ENCODE measurements at places on chromosomes 16 and 17.

- no peak for DNase-seq
Observed at GRCh38 chr16:55900616-55901393, 25.6 kb upstream of the CES5A start.

- DNase-seq, result no peak
Observed at GRCh38 chr16:86555704-86556075, 655 bp upstream of the MTHFSD start.

DNA sequence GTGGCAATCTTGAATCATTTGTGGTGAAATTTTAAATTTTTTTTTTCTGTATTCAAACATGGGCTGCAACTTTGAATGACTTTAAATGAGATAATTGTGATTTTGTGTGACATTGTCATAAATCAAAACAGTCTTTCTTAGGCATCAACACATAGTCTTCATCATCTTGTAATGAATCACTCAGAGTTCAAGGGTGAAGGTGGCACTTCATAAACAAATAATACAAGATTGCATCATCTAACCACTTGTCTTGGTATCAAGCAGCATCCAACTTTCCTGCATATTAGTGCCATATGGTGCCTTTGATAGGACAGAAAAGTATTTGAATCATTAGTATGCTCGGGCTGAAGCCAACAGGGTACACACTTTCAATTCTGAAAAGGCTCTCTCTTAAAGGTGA is 392.4 kb upstream of the GOT2 start:
- no peak for DNase-seq

DNA sequence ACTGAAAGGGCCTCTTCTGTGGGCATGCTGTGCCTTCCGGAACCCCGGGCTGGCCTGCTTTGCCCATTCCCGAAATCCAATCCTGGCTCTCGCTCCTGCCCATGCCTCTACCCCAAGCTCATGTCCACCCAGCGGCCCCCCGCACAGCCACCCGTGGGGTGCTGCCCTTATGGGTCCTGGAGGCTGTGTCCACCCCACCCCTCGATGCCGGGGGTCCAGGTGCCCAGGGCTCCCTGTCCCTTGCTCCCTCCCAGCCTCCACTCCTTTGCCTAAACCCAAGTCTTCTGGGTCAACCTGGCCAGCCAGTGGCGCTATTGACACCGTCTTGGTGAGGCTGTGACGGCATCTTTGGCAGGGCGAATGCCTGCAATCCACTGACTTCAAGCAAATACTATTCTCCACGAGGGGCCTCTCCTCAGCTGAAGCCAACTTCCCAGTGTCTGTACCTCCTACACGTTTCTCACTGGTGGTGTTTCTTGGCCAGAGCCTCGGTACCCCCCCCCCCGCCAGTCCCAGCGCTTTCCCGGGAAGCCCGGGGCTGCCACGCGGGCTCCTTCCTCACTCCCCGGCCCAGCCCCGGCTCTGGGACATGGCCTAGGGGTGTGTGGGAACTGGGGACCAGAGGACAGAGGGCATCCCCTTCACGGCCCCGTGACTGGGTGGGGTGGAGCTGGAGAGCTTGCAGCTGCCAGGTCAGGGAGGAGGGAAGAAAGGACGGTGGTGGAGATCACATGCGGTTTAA is 12.2 kb upstream of the DUS1L start:
- no peak for DNase-seq

DNA sequence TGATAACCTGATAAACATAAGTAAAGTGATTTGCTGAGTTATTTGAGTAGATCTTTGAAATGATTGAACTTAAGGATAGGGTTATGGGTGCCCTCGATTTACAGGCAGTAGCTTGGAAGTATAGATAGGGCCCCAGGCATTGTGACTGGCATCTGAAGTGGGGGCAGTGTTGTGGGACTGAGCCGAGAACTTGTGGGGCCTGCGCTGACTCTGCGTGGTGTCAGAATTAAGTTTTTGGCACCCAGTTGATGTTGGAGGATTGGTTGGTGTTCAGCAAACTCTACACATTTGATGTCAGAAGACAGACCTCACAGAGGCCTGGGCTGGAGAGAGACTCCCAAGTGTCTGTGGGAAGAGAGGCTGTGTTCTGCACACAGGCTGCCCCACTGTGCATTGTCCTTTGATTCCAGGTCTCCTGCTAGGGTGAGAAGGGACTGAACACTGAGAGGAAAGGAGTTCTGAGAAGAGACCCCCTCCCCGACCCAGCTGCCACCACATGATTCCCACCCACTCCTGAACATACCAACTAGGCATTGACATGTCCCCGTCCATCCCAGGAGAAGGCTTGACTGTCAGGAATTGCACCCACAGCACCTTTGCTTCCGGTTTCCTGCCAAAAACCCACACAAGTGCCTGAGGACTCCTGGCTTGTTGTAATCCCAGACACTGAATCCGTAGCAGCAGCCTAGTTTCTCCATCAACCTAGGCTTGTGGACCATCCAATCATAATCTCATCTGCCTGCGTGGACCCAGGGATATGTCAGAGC is 4.5 kb downstream of the ZNF267 start:
- DNase-seq, result no peak

DNA sequence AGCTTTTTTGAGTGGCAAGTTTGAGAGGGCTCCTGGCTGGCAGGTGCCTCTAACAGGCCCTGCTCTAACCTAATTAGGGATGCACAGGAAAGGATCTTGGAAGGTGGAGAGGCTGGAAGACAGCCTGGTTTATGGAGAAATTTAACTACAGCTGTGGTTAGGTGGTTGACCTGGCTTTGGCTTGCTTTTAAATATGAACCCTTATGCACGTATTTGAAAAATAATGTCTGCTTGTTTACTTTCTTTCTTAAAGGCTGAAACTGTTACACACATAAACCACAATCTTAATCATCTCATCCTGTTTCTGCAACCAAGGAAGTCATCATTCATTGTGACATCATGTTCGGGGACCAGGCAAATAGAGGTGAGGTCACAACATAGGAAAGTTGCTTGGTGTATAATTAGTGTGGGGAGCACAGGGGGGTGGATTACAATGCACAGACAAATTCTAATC is 23.1 kb upstream of the DHRS13 start:
- DNase-seq, result no peak

GRCh38 chr16:58464916-58465731 is 34.8 kb upstream of the NDRG4 start:
- no peak for DNase-seq

- DNase-seq, result no peak
Observed at GRCh38 chr16:86212706-86213436, 297.5 kb upstream of the FOXF1 start.

DNA sequence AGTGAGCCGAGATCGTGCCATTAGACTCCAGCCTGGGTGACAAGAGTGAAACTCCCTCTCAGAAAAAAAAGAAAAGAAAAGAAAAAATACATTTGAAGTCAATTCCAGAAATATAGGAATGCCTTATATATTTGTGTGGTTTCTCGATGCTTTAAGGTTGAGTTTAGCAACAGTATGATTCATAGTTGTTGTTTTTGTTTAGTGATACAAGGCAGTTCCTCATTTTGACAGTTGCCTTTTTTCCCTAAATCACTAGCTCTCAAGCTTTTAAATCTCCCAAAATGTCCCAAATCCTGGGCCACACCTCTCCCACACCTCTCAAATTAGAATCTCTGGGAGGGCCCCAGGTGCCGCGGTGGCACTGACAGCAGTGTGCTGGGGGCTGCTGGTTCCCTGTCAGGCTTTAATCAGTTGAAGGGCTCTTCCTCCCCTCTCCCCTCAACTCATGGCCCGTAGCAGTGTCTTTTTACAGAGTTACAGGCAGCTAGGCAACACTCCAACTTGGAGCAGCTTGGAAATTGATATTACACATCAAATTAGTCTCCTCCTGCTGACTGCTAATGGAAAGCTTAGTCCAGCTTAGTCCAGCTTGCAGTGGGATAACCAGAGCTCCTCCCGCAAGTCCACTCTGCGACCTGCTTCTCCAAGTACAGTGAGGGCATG is 58.4 kb downstream of the EPN2 start:
- DNase-seq, result no peak

- DNase-seq, result no peak
Observed at GRCh38 chr16:66093191-66093590, 273.3 kb upstream of the CDH5 start.

- DNase-seq, result no peak
Observed at GRCh38 chr16:8936421-8936820, 27.3 kb downstream of the USP7 start.

DNA sequence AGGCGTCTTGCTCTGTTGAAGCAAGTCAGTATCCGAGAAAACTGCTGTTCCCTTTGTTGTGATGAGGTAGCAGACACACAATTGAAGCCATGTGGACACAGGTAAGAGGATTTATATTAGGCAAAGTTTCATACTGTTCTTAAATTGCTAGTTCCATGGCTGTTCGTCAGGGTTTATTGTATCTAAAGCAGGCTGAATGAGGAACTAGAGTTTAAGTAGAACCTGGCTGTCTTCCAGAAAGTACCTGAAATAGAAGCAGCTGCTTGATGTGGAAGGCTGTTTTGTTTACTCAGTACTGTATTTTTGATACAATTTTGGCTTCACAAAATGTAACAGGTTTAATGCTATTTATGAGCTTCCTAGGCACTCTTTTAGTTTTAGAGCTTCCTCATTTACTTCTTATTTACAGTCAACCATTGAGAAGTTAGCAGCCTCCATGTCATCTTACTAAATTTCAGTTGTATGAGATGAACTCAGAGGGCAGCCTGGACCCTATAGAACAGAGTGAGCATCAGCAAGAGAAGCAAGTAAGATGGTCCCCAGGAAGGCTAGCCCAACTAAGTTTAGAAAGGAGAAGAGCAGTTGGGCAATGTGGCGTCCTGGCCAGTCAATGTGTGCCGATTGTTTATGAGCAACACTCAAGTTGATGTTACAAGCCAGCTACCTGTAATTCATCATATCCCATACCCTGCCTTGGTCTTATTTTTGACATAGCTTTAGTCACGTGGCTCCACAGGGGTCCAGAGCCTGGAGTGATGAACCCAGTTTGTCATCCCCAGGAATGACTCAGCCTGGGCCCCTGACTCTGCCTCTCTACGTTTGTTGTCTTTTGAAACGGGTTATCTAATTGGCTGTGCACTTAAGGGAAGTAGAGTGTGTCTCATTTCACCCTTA is 9.7 kb upstream of the ARL2BP start:
- DNase-seq, result no peak

DNA sequence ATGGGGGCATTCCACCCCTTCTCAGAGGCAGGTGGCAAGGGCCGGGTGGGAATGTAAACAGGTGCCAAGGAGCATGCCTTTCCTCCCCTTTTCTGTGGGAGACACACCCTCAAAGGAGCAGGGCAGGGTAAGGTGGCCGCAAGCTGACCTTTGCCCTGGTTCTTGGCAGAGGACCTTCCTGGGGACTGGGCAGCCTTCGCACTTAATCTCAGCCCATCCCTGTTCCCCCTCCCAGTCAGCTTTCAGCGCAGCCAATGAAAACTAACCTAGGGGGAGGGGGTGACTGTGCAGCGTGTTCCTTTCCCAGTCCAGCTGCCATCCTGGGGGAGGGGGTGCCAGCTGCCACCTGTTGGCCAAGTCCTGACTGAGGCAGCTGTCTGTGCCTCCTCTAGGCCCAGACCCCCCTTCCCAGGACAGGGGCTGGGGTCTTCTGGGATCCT is 2.8 kb downstream of the TRAF4 start:
- no peak for DNase-seq

DNA sequence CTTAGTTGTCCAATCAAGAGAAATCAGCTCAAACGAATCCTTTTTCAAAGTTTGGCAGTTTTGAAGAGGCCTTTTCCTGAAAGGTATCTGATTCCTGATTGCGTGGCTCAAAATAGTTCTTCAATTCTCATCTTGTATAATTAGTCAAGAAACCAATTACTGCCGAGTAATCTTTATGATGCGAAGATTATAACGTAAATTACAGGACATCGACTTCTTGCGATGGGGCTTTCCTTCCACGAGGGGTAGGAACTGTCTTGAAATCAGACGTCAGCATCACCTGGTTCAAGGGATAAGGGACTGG is 644 bp upstream of the ARL2BP start:
- no peak for DNase-seq

DNA sequence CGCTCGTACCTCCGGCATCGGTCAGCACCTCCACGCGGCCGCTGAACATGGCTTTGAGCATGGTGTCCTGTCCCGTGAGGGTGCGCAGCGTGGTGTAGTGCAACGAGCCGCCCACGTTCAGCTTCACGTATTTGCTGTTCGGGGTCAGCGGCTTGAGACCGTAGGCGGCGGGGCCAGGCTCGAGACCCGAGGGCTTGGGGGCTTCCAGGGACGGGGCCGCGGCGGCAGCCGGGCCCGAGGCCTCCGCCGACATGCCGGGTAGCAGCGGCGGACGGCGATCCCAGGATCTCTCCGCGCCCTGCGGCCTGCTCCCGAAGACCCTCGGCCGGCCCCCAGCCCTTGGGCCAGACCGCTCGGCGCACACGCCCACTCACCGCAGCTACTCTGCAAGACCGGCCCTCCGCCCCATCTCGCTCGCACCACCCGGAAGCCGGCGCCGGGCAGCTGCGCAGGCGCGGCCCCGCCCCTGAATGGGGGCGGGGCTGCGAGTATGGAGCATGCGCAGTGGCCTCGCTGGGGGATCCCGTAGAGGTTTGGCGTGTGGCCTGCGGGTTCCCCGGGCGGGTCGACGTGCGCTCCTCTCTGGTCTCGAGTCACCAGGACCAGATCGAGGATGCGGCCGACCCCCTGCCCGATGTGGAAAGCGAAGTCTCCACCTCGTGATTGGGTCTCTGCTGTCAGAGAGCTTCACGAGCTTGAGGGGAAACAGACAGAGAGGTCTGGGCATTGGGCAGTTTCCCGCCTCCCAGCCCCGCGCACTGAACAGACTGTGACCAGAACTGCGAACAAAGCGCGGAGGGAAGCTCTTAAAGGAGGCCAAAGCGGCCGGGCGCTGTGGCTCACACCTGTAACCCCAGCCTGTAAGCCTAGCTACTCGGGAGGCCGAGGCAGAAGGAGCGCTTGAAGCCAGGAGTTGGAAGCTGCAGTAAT is at the start of gene KCTD13:
Gene KCTD13 (minus strand): TSS at position 446 of the 930 bp plus-strand sequence. CDS start 193 bp downstream, at position 253.
- peak; percentile 60 for DNase-seq

DNA sequence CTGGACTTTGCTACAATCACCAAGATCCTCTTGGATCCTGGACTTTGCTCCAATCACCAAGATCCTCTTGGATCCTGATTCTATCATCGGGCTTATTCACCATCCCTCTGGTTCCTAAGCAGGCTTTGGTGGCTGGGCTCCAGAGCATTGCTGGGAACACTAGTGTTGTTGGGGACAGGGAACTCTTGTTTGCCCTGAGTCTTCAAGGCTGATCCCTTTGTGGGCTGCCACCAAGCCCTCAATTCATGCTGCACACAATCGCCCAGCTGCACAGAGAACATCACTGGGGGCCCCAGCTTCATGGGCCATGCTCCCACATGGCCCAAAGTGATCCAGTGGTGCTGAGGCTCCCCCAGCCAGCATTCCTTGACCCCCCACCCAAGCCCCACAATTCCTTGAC is 88.3 kb downstream of the TMEM132E start:
- no peak for DNase-seq

- no peak for DNase-seq
Observed at GRCh38 chr17:19720631-19721426, 4.4 kb upstream of the SLC47A2 start.
